ENCODE measurements at places on chromosomes 1 and 21.

- DNase-seq = no peak
Observed at GRCh38 chr1:19066874-19067181, 110.4 kb upstream of the IFFO2 start.

DNA sequence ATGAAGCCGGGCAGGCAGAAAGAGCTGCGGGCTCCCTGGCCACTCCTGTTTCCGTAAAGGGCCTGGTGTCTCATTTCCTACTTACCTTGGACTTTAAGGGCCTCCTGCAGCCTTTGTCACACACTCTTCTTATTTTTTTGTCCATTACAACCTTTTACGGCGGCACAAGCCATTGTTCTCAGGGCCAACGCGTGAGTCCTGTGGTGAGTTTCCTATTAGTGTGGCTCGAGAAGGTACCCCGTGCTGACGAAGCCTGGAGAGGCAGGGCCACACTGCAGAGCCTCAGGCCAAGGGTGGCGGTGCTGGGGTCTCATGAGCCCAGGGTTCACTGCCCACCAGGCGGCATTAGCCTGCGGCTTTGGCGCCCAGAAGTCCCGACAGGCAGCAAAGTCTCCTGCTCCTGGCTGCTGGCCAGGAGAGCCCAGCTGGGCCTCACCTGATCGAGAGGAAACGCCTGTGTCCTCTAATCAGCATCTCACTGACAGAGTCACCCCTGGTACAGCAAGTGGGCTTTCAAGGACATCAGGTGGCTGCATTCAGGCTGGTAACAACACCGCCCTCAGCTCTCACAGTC, 62.0 kb downstream of the SIK1 start:
- DNase-seq = no peak

DNA sequence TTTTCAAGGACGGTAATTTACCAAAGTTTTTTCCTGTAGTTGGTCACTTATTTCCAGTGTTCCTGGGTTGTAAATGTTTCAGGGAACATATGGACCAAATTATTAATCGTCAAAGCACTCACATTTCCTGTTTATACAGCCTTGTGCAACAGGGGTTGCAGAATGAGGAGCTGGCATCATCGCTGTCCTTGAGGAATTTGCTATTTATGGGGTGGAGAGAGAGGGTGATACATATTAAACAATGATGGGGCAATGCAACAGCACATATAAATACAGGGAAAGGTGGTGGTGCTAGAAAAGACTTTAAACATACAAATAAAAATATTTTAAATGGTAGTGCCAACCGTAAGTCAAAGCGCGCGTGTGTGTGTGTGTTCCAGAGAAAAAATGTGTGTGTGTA, 369.8 kb downstream of the NPHP4 start:
- DNase-seq = no peak

DNA sequence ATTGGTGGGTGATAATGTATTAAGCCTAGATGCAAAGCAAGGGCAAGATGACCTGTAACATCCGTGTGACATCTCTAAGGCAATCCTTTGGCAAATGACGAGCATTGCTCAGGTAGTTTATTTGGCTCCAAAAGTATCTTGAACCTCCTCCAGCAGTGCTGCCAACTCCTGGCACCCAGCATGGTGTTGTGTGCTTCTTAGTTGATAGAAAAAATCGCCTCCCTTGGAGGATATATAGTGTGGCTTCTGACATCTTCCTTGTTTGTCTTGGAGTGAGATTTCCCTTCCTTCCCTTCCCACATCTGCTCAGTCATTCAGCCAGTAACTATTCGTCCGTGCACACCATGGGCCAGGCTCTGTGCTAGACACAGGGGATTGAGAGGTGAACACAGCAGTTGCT, 121.8 kb downstream of the TOMM20 start:
- DNase-seq = no peak

DNA sequence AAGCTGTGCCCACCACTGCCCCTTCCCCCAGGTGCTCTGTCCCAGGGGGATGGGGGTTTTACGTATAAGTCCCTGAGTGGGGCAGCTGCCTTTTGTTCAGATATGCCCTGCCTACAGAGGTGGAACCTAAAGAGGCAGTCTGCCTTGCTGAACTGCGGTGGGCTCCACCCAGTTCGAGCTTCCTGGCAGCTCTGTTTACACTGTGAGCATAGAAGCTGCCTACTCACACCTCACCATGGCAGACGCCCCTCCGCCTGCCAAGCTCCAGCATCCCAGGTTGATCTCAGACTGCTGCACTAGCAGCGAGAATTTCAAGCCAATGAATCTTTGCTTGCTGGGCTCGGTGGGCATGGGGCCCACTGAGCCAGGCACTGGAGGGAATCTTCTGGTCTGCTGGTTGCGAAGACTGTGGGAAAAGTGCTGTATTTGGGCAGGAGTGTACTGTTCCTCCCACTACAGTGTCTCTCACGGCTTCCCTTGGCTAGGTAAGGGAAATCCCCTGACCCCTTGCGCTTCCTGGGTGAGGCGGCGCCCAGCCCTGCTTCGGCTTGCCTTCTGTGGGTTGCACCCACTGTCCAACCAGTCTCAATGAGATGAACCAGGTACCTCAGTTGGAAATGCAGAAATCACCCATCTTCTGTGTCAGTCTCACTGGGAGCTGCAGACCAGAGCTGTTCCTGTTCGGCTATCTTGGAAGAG, 17.6 kb upstream of the RWDD3 start:
- no peak for DNase-seq

GRCh38 chr1:98059620-98060019, 138.8 kb upstream of the DPYD start:
- DNase-seq = no peak

DNA sequence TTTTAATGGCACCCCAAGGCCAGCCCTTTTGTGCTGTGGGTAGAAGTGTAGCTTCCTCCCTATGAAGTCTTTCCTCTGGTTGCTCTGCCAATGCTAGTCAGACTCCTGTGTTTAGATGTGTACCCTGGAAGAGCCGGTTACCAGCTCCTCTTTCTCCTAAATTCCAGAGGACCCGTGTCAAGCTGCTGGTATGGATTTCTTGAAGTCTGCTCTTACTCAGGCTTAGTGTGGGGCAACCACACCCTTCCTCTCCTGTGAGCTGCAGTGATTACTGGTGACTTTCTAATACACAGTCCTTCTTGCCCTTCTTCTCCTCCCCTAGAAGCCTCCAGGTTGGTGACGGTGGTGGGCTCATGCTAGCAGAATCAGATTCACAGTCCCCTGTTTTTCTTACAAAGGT, 74.1 kb upstream of the AKT3 start:
- DNase-seq = no peak

DNA sequence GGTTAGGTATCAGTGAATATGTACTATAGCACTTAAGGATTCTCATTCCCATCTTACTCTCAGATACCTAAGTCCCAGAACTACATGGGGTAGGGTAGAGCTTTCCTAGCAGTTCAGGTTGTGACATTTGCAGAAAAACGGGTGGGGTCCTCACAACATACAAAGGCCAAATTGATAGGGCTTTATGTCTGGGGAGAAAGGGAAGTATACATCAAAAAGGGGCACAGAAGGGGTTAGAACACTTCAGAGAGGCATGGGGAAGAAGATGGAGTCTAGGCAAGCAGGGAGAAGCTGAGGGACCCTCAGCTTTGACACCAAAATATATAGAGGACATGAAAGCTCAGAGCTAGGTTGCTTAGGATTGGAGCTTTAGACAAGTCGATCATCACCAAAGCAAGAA, 3.6 kb downstream of the UROD start:
- no peak for DNase-seq

- no peak for DNase-seq
Observed at GRCh38 chr1:53315456-53316423, 12.1 kb downstream of the LRP8 start.

GRCh38 chr1:165877411-165877810, 50.0 kb downstream of the UCK2 start:
- DNase-seq = no peak

DNA sequence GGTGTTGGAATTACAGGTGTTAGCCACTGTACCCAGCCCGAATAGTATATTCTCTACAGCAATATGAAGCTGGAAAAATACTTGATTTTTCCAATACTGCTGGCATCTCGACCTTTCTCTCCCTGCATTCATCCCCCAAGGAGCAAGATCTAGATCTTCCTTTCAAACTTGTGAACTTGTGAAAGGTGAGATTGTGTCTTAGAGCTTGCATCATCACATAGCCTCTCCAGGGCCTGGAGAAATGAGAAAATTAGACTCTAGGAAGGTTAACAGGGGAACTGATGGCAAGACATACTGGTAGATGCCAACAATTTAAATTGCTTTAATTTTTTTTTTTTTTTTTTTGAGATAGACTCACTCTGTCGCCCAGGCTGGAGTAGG, 2.1 kb downstream of the PRUNE1 start:
- DNase-seq = no peak

DNA sequence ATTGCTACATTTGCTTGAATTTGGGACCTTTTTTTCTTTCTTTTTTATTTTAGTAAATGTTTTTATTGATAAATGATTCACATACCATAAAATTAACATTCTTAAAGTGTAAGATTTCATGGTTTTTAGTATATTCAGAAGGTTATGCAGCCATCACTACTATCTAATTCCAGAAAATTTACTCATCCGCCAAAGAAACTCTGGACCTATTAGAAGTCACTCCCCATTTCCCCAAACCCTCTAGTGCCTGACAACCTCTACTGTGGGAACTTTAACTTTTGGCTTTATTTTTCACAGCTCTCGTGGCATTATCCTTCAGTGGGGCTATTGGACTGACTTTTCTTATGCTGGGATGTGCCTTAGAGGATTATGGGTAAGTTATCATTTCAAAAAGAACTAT, 4.5 kb downstream of the LEPR start:
- no peak for DNase-seq

GRCh38 chr1:172670316-172670715, 11.4 kb downstream of the FASLG start:
- no peak for DNase-seq

- peak; percentile 32 for DNase-seq
Observed at GRCh38 chr1:225771661-225772322, 5.8 kb upstream of the SRP9 start.

- peak; percentile 81 for DNase-seq
Observed at GRCh38 chr1:241560146-241560848, 28.1 kb downstream of the KMO start.

DNA sequence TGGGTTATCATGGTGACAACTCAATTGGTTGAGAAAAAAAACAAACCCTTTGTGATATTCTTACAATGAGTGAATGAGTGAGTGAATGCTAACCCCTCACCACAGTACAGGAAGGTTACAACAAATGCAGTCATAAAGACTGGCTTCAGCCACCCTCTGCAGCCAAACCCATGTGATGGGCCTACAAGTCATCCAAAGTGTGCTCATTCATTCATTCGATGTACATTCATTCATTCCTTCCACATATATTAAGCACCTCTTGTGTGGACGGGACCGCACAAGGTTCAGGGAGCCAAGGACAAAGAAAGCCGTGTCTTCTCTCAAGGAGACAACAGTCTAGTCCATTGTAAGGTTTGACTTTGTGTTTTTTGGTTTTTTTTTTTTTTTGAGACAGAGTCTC, 49.4 kb downstream of the WDR4 start:
- no peak for DNase-seq

- DNase-seq = no peak
Observed at GRCh38 chr1:174358344-174358743, 89.4 kb upstream of the GPR52 start.

DNA sequence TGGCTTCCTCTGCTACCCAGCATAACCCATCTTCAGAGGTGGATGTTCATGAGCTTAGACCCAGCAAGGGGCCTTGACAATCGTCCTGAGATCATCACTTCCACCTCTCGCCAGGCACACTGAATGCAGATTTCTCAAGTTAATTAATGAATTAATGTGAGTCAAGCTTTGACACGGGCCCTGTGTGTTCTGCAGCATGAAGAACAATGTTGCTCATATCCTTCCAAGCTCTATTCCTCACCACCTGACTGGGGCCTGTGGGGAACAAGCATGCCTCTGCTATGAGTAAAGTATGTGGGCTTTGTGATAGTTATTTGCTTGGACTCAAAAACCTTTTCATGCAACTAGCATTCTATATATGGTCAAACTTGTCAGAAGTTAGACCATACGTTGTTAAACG, 122.0 kb downstream of the SEC16B start:
- DNase-seq = no peak

- no peak for DNase-seq
Observed at GRCh38 chr1:228972576-228972975, 237.3 kb downstream of the RHOU start.

Data from AML-193 (cell line).